HT-29 (cell line): ENCODE measurements at places on chromosomes 12 and 14. TPM values are rescaled to one million over a fixed set of nuclear protein-coding genes. Genes with fewer than 3 reads are reported as not detected.

RERGL gene
- not detected in 2 replicates for total RNA-seq

SLC41A2 gene
- 33.2 and 33.4 TPM in 2 replicates for total RNA-seq

KRT73 gene
- not detected in 2 replicates for total RNA-seq

AMIGO2 gene
- 24.3 and 26.2 TPM in 2 replicates for total RNA-seq

CLEC1A gene
- total RNA-seq = not detected in 2 replicates

SERPINA3 gene
- total RNA-seq = 1.0 and 2.0 TPM in 2 replicates

HEATR5A gene
- total RNA-seq = 4.1 and 5.8 TPM in 2 replicates

RD3L gene
- not detected in 2 replicates for total RNA-seq

GEMIN2 gene
- 10.3 and 15.7 TPM in 2 replicates for total RNA-seq

MOAP1 gene
- total RNA-seq = 14.8 and 18.2 TPM in 2 replicates

COX14 gene
- total RNA-seq = 85.6 and 98.6 TPM in 2 replicates

SMCO2 gene
- total RNA-seq = 0.16 TPM in 1 of 2 replicates, not detected in the other

OXA1L gene
- 73.5 and 80.9 TPM in 2 replicates for total RNA-seq

LUM gene
- 0.10 and 0.63 TPM in 2 replicates for total RNA-seq

RNASE7 gene
- not detected in 2 replicates for total RNA-seq

C1QL4 gene
- not detected in 2 replicates for total RNA-seq

RTL1 gene
- total RNA-seq = not detected in 2 replicates

PTPRR gene
- total RNA-seq = 0.44 and 0.66 TPM in 2 replicates

LBHD2 gene
- total RNA-seq = not detected in 2 replicates

APOF gene
- total RNA-seq = not detected in 2 replicates

TUNAR gene
- total RNA-seq = not detected in 2 replicates

RECQL gene
- total RNA-seq = 11.3 and 15.2 TPM in 2 replicates

TMEM132C gene
- total RNA-seq = not detected in 2 replicates

CIPC gene
- 9.1 and 11.9 TPM in 2 replicates for total RNA-seq

SYNDIG1L gene
- total RNA-seq = not detected in 2 replicates

UNC119B gene
- 16.7 and 19.1 TPM in 2 replicates for total RNA-seq

WDHD1 gene
- 4.3 and 5.0 TPM in 2 replicates for total RNA-seq

PPM1H gene
- 12.4 and 18.9 TPM in 2 replicates for total RNA-seq

PAH gene
- 0.26 TPM in 1 of 2 replicates, not detected in the other for total RNA-seq

DEGS2 gene
- 87.3 and 94.2 TPM in 2 replicates for total RNA-seq

RPL10L gene
- not detected in 2 replicates for total RNA-seq

OTOGL gene
- total RNA-seq = 0.13 and 0.18 TPM in 2 replicates

NRXN3 gene
- not detected in 2 replicates for total RNA-seq

SIX4 gene
- 7.5 and 8.1 TPM in 2 replicates for total RNA-seq

BIN2 gene
- total RNA-seq = 0.42 and 0.56 TPM in 2 replicates

MORN3 gene
- 0.05 and 0.13 TPM in 2 replicates for total RNA-seq

DAAM1 gene
- 2.6 and 8.5 TPM in 2 replicates for total RNA-seq

GPR162 gene
- total RNA-seq = not detected in 2 replicates

ADAM21 gene
- total RNA-seq = not detected in 2 replicates

MYO1A gene
- 0.76 and 1.8 TPM in 2 replicates for total RNA-seq

OR6C2 gene
- total RNA-seq = not detected in 2 replicates

NFATC4 gene
- 2.9 and 4.3 TPM in 2 replicates for total RNA-seq

RFX4 gene
- total RNA-seq = not detected in 2 replicates

SUSD6 gene
- 6.1 and 10.9 TPM in 2 replicates for total RNA-seq

IL22 gene
- total RNA-seq = not detected in 2 replicates
